ENCODE measurements at places on chromosomes 13 and 19. TPM values are rescaled to one million over a fixed set of nuclear protein-coding genes. Genes with fewer than 3 reads are reported as not detected.

DNA sequence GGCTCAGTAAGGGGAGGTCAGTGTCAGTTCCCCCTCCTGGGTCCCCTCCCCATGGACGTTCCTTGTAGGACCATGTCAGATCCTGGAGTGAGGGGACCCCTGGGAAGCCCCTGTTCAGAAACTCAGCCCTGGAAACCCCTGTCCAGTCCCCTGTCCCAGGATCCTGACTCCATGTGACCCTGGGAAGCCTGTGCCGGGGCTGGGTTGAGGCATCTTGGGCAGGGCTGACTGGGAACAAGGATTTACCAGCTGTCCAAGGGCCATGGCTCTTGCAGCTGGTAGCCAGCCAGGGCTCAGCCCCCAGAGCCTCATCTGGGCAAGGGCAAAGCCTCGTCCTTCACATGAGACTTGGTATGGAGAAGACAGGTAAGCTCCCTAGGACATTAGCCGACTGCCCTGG, 25.1 kb downstream of the CEACAM4 start:
- DNase-seq = peak; percentile 38

GRCh38 chr19:35351411-35352176, 3.9 kb downstream of the FFAR1 start:
- DNase-seq = peak; percentile 68

DNA sequence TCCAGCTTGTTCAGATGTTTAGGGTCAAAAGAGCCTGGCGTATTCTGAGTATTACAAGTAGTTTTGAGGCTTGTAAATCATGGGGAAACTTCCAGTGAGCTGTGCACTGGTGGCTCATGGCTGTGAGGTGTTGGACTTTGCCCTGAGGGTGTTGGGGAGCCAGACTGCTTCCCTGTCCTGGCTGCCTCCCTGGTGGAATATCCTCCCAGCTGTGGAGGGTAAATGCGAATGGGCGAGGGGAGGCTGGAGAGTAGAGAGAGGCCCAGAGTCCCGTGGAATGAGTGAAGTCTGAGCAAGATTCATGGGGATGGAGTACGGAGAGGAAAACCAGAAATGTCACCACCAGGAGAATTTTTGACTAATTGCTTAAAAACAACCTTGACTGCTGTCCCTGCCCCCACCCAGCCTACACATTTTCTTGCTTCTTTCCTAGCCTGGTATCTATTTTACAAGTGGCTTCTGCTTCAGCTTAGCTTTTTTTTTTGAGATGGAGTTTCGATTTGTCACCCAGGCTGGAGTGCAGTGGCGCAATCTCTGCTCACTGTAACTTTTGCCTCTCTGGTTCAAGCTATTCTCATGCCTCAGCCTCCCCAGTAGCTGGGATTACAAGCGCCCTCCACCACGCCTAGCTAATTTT, 3.7 kb downstream of the SNRPA start:
- DNase-seq = no peak

DNA sequence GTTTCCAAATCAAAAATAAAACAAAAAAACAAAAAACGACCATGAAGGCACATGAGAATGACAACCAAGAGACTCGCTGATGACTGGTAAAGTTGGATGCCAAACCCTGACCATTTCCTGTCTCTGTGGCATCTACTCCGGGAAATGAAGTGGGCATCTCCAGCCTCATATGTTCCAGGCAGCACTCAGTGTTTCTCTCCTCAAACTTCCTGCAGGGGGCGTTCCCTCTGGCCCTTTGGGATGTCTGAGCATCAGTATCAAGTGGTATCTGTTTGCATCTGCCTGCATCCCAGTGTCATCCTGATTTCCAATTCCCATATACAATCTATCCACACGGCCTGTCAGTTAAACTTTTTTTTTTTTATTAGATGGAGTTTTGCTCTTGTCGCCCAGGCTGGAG, 9.8 kb upstream of the SIGLEC12 start:
- no peak for DNase-seq

- DNase-seq = no peak
Measured at GRCh38 chr13:106680796-106681472, 113.0 kb upstream of the ARGLU1 start.

GRCh38 chr13:20106742-20107141, 54.1 kb downstream of the GJA3 start:
- DNase-seq = no peak

DNA sequence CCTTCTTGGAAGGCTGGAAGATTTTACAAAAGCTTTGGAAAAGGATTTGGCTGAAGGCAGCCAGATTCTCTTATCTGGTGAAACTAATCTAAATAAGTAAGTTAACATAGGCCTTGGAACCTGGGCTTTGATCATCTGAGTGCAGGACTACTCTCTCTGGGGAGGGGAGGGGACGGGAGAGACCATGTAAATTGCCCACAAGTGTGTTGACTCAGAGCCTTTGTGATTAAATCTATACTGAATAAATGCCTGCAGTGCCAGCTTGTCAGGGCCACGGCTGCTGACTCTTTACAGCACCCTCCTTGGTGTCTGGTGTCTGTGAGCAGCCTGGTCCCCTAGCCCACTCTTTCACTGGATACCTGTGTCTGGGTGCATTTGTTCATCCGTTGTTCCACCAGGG, 251.4 kb downstream of the ITGBL1 start:
- DNase-seq = no peak

GRCh38 chr13:84137292-84137691, 255.0 kb upstream of the SLITRK1 start:
- DNase-seq = no peak

DNA sequence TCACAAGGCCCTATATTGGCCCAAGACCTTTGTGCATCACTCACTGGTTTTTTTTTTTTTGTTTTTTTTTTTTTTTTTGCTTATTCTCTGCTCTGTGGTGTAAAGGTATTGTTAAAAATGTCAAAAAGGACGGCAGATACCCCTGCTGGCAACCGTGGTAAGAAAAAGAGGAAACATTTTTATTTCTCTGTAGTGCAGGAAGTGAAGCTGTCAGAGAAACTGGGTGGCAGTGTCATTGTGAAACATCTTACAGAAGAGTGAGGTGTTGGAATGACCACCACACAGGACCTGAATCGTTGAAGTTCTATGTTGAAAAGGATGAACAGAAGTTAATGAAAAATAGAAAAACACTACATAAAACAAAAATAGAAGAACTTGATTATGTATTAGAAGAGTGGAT, 346.4 kb downstream of the FGF9 start:
- no peak for DNase-seq

GRCh38 chr13:102234618-102235017, 167.2 kb downstream of the FGF14 start:
- DNase-seq = no peak

DNA sequence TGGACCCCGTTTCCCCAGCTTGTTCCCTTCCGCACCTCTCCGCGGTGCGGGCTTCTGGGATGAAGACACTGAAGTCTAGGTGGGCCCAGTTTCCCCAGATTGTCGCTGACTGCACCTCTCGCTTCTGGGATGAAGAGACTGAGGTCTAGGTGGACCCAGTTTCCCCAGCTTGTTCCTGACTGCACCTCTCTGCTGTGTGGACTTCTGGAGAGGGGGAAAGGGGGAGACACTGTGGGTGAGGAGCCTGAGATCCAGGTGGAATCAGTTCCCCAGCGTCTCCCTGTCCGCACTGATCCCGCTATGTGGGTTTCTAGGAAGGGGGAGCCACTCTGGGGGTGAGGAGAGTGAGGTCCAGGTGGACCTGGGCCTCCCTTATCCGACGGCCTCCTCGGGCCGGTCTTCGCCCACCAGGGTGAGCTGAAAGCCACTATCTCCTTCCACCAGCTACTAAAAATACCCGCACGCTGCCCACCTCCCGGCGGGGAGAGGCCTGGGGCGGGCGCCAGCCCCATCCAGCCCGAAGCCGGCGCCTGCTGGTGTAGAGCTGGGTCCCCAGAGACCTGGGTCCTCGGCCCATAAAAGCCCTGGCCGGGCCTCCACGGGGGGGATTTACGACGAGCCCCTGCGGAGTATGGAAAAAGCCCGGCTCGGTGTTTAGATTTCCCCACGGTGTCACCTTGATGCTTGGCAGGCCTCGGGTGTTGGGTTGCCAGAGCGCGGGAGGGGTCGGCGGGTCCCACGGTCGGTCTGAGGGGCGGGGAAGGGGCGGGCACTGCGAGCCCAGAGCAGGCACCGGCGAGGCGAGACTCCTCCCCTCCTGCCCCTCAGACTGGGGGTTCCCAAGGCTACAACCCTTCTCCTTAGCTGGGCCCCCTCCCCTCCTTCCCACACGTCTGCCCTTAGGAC, 10.6 kb downstream of the FUT6 start:
- peak; percentile 80 for DNase-seq

Gene IL12RB1
- total RNA-seq = 0.35 TPM

Gene CCDC194
- total RNA-seq = 0.40 TPM

Gene TNNI3
- total RNA-seq = 7,865 TPM

Gene NAPSA
- 0.24 TPM for total RNA-seq

Gene NR2C2AP
- 6.1 TPM for total RNA-seq

Gene SERTAD1
- 16.7 TPM for total RNA-seq

Measured in cardiac septum (tissue), 1 donor.